ENCODE measurements at places on chromosomes 16 and 17.

DNA sequence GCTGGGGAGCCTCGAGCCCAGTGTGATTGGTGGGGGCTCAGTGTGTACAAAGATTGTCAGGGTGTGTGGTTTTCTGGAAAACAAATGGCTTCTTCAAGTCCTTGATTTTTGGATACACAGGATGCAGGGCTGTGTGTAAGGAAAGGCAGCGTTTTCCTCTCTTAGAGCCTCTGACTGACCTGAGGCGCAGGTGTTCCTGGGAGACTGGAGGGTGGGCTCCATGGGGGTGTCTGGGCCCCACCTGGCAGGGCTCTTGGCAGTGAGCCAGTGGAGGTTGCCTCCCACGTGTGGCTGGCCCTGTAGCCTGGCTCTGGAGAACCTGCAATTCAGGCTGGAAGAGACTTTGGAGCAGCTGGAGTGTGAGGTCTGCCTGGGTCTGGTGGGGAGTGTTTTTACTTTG lies 5.0 kb downstream of the FOXK2 start:
- DNase-seq = no peak

GRCh38 chr17:75364078-75364477 lies 41.4 kb downstream of the GRB2 start:
- no peak for DNase-seq

- DNase-seq = no peak
Observed at GRCh38 chr17:44794851-44795413, 35.2 kb downstream of the GJC1 start.

DNA sequence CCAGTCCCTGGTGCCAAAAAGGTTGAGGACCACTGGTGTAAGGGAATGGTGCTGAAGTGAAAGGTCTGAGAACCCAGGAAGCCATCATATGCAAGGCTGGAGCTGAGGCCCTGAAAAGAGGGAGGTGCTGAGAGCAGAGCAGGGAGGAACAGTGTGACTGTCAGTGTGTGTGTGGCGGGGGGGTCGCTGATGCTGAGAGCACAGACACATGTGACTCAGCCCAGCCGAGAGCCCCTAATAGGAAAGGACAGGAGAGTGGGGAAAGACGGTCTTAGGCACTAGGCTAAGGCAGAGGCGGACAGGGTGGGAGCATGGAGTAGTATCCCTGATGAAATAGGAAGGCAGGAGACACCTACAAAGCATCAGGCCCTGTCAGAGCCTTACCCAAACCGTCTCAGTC lies 1.2 kb downstream of the B9D1 start:
- no peak for DNase-seq
